Fibroblast of upper back skin (primary cell): ENCODE measurements at places on chromosomes 5 and 9.
A peak's percentile ranks its signal among the peaks of the same experiment; 100 is the strongest.

GRCh38 chr5:132265336-132266030 is 8.0 kb downstream of the PDLIM4 start:
- peak; percentile 94 for DNase-seq

- no peak for DNase-seq
Measured at GRCh38 chr5:59766427-59767210, 126.9 kb downstream of the PDE4D start.

DNA sequence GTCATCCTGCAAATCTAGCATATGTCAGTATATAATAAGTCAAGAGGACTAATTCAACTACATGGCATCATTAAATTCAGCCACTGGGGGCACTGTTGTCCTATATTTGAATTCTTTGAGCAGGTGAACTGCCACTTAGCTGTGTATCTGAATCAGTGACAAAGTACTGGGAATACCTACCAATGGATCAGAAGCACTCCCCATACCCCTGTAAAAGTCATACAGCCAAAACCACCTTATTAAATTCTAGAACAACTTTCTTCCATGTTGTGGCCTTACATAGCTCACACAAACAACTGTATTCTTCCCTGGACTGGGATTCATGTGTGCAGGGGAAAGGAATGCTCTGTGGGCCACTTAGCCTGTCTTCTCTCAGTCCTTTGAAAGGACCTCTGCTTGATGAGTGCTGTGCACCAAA is 57.4 kb upstream of the PLPP6 start:
- DNase-seq = peak; percentile 62

DNA sequence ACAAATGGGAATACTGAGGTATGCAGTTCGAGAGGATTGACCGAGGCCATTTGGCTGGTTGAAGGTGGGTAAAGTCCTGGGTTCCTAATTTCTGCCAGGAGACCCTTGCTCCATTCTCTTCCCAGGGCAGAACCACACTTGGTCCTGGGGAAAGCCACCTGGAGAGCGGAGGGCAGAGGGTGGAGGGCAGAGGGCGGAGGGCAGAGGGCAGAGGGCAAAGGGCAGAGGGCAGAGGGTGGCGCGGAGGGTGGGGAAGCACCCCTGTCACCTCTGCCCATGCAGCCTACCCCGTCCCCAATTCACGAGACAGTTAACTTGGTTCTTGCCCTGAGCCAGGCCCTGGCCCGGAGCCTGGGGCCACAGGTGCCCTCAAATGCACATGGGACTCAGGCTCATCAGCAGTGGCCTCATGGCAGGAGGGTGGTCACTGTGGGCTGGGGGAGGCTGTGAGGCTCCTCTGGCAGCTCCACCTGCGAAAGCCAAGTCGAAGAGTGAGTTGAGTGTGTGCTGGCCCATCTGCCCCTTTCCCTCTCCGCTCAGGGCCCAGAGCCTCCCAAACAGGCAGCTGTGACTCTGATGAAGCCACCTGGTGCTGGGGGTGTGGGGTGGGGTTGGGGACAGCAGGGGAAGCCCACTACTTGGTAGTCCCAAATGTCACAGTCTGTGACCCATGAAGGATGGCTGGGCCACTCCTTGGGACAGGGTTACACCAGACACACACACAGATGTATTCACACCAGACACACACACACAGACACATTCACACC is 28.0 kb upstream of the FCN1 start:
- no peak for DNase-seq

DNA sequence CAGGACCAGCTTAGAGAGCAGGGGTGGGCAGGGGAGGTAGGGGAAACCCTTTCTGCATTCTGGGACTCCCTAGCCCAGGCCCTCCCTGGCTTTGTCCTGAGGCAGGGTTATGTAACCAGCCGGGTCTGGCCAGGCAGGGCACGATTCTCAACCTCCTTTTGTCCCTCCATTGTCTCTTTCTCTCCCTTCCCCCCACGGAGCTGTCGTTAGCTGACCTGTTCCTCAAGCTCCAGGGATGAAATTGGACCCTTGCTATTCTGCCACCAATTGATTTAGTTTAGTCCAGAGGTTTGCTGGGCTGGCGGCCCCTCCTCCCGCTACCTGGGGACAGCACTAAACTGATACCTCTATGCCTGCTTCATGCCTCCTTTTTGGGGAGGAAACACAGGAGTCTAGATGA is 9.4 kb upstream of the NDST1 start:
- no peak for DNase-seq

- DNase-seq = peak; percentile 10
Measured at GRCh38 chr5:137342764-137343163, 156.4 kb downstream of the SPOCK1 start.

- no peak for DNase-seq
Measured at GRCh38 chr5:149175346-149176105, 34.2 kb downstream of the ABLIM3 start.

DNA sequence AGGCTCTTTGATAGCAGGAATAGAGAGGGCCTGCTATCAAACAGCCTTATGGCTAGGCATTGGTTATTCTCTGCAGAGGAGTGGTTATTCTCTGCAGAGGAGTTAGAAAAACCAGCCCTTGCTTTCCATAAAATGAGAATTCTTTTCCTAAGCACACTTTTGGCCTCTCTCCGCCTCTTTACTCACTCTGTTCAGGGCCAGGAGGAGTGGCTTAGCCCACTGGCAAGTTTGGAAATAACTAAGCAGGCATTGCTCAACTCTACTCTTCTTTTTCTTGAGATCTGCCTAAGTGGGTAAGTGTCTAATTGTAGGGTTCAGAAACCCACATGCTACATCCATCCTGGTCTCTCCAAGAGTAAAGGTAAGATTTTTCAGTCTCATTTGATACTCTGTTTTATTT is 341.7 kb downstream of the KIAA0825 start:
- no peak for DNase-seq

GRCh38 chr9:25752398-25752797 is 74.2 kb upstream of the TUSC1 start:
- no peak for DNase-seq

DNA sequence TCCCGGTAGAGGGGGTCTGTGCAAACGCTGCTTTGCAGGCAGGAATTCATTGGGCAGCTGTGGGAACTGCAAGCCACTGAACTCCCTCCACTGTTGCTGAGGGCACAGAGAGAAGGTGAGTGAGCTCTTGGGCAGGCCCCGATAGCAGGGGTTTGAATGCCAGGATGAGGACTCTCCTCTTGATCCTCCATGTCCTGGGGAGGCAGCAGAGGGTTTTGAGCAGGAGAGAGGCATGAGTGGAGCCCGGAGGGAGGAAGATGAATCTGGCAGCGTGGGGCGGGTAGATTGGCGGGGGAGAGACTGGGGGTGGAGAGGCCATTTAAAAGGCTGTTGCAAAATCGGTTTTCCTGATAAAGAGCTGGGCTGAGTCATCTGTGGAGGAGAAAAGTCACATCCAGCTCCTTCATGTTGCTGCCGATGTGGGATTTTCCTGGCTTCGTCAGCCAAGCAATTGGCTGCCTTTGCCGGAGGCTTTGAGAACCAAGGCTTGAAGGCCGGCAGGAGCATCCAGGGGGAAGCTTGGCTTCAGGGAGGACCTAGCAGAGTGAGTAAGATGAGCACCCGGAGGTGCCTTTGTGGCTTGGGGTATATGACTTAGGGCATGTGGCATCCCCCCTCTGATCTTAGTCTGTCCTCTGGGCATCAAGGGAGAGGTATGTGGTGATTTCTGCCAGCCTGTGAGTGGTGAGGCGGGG is at the start of gene SYNPO:
TSS of gene SYNPO (plus strand) at position 350 of the 695 bp plus-strand sequence. CDS start 7,616 bp downstream, outside the sequence.
- DNase-seq = peak; percentile 96

- no peak for DNase-seq
Measured at GRCh38 chr9:122988920-122989621, 44.4 kb upstream of the GPR21 start.

DNA sequence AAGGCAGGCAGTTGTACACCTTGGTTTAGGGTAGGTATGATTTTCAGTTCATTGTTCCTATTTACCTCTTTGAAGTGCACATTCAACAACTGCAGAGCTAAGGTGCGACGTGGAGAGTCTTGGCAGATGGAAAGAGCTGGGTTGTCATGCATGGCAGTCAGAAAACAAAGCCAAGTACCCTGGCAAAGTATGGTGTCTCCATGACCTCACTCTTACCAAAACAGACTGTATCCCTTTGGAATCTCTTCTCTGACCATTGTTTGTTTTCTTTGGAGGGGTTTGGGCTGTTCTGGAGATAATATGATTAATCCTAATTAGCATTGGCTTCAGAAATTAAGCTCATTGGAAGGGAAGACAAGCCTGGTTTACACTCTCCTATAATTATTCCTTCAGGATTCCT is 665.7 kb downstream of the DNAH5 start:
- no peak for DNase-seq

DNA sequence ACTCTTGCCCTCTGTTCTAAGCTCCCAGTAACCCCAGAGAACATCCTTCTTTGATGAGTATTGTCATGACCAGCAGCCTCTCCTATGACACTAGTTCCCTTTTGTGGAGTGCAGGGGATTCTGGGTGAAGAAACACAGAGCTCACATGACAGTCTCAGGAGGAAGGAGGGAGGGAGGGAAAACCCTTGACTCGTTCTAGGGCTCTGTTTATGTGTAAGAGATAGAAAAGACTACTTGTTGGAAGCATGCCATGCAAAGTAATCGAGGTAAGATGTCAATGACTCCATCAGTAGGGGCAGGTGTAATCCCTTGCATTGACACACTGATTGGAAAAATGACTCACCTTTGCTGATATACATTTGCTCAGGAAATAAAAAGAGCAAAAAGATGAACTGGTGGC is 190.2 kb upstream of the ELL2 start:
- DNase-seq = no peak

GRCh38 chr5:73865315-73865714 is 239.3 kb downstream of the ARHGEF28 start:
- DNase-seq = no peak

DNA sequence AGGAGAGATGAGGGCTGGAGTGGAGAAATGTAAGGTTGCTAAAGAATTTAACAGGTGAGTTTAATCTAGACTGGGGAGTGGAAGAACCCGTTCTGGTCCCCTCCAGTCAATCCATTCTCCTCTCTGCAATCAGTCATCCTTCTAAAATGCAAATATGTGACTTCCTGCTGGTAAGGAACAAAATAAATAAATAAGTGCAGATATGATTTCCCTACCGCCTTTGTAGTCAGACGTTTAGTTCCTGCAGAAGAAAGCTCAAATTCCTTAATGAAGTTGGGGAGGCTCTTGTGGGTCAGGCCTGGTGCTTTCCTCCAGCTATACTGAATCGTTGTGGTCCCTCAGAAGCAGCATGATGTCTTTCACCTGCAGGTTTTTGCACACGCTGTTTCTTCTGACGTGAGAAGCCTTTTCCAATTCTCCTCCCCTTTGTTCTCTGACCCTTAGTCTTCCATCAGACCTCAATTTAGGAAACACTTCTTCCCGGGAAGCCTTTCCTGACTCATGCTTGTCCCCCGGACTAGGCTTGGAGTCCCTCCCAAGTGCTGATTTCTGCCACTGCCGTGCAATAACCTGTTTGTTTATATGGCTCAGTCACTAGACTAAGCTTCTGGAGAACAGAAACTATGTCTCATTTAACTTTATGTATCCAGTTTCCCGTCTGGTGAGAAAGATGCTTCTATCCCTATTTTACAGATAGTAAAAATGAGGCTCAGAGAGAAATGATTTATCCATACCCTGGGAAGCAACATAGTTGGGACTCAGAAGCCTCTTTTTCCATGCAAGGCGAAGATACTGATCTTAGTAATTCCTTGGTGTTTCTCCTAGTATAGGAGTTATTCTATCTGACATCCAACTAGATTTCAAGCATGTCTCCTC is 1.3 kb downstream of the ATP6V1G1 start:
- DNase-seq = no peak

DNA sequence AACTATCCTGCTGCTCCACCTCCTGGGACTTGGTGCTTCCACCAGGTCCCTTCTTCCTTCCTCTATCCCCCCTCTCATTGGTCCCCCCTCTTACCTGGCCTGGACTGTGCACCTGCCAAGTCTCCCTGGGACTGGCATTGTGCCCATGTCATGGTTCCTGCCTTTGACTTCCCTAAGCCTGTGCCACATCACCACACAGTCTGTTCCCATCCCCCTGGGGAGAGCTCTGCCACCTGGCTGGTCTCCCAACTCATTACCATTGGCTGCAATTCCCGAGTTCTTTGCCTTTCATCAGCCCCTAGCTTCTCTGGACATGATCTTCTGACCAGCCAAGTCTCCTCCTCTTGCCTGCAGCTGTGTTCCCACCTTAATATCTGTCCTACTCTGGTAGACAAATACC is 180.3 kb downstream of the SREK1 start:
- DNase-seq = no peak

DNA sequence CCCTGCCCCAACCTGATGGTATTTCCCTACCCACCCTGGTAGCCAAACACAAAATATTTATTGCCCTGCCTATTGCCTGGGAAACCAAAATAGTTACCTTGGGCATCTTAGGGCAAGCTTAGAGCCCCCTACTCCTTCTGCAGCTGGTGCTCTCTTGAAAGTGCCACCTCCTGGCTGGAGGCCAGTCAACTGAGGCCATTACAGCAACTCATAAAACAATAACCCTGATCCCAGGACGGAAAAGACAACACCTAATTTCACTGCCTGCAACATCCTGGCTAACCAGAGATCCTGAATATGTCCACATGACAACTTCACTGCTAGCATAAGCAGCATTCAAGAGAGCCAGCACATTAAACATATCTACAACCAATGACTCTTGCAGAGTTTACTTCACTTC is 38.7 kb downstream of the MTAP start:
- DNase-seq = no peak

GRCh38 chr5:158943057-158943456 is 156.7 kb downstream of the EBF1 start:
- peak; percentile 95 for DNase-seq

- no peak for DNase-seq
Measured at GRCh38 chr5:34695275-34696027, 39.3 kb downstream of the RAI14 start.

GRCh38 chr5:108079753-108080152 is 302.1 kb downstream of the FBXL17 start:
- DNase-seq = peak; percentile 14

DNA sequence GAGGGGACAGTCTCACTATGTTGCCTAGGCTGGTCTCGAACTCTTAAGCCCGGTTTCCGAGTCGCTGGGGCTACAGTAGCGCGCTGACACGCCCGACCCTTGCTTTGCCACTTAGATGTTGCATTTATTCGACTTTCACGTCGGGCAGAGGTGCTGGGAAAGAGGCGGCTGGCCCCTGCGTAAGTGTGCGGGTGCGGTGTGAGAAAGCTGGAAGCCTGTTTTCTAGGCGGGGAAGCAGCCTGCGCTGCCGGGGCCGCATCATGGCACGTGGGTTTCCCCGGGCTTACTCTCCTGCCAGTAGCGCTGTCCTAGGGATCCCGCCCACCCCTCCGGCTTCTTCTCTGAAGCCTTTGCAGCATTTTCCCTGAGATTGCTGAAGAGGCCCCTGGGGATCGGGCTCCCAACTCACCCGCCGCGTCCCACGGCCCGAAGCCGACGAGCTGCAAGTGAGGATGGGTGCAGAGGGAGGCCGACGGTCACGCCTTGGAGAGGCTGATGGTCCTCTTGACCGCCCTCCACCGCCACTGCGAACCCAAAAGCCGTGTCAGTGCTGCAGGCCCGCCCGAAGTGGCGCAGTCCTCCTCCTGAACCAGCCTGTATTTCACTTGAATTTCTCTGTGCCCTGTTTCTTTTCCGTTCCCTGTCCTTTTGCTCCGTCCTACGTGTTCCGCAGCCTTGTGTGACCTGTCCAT is 5.8 kb upstream of the TRIM41 start:
- peak; percentile 45 for DNase-seq
